ENCODE measurements at places on chromosomes 16 and 17.

- no peak for DNase-seq
These were observed at the start of gene CSHL1 for GRCh38 chr17:63911041-63911635. TSS of gene CSHL1 (minus strand) at chr17:63911258. CDS start at chr17:63911196, 62 bp downstream.

DNA sequence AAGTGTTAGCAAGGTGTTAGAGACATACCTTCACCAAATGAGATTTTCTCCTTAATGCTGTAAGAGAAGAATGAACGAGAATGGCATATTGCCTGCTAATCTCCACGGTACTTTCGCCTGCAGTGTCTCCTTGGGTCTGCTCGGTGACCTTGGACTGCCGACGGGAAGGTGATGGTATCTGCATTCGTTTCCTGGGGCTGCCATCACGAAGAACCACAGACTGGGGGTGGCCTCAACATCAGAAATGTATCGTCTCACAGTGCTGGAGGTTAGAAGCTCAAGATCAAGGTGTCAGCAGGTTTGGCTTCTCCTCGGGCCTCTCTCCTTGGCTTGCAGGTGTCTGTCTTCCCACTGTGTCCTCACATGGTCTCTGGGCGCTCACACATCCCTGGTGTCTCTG lies 86.3 kb upstream of the TNRC6C start:
- no peak for DNase-seq

DNA sequence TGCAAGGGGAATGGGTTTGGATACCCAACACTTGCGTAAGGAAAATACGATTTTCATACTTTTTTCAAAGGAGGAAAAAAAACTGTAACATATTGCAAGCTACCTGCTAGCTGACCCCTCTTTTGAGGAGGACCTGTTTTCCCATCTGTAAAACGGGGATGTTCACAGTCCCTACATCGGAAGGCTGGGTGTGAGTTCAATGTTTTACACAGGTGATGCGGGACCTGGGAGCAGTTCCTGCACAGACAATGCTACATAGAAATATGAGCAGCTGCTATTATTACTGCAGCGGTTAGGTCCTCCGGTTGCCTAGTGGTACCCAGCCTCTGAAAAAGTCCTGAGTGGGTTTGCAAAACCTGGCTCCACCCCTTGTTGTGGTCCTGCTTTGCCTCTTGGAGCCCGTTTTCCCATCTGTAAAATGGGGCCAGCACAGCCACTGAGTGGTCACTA lies 3.5 kb downstream of the SOCS1 start:
- no peak for DNase-seq

DNA sequence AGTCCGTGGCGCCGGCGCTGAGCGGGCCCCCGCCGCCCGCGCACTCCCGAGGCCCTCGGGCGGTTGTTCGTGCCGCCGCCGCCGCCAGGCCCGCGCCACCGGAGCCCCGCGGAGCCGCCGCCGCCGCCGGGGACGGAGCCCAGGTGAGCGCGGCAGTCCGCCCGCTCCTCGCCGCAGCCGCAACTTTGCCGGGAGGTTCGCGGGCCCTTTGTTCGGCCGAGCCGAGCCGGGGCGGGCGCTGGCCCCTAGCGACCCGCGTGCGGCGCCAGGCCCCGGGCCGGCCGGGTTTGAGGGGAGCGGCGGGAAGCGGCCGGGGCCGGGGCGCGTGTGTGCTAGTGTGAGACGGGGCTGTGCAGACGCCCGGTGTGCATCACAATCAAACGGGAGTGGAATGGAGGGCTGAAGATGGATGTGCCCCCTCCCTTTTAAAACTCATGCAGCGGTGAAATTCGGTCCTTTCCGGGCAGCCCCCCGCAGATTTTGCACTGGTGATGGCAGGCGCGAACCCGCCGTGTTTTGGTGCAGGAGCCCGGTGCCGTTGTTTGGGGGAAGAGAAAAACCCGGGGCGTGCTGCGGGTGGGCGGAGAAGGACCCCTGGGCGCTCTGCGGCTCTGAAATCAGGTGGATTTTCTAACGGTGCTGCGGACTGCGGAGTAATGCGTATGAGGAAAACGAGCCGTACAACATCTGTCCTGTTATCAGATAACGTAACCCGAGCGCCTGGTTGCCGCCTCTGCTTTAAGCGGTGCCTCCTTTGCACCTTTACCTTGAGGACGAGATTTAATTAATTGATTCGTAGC lies 823 bp downstream of the TNRC6C start:
- DNase-seq, result peak; percentile 19

GRCh38 chr16:57185446-57185944 lies 344 bp downstream of the PSME3IP1 start:
- no peak for DNase-seq

- DNase-seq, result no peak
These were observed 21.1 kb downstream of the CLUH start for GRCh38 chr17:2690165-2691068.

DNA sequence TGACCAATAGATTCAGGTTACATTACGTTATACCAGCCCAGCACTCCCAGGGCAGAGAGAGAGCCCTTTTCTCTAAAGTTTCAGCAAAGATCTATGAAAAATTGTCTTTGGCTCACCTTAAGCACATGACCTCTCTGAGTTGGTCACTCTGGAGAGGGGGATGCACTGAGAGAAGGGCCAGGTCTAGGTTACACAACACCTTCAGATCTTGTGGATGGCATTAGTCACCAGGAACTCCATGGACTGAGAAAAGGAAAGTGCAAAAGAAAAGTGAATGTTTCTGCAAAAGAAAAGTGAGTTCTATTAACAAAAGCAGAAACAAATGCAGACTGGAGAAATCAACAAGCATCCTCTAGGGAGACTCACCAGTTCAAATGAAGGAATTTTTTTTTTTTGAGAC lies 253.3 kb upstream of the SALL1 start:
- no peak for DNase-seq

- DNase-seq, result no peak
These were observed 543 bp downstream of the ARHGAP23 start for GRCh38 chr17:38428643-38429371.

DNA sequence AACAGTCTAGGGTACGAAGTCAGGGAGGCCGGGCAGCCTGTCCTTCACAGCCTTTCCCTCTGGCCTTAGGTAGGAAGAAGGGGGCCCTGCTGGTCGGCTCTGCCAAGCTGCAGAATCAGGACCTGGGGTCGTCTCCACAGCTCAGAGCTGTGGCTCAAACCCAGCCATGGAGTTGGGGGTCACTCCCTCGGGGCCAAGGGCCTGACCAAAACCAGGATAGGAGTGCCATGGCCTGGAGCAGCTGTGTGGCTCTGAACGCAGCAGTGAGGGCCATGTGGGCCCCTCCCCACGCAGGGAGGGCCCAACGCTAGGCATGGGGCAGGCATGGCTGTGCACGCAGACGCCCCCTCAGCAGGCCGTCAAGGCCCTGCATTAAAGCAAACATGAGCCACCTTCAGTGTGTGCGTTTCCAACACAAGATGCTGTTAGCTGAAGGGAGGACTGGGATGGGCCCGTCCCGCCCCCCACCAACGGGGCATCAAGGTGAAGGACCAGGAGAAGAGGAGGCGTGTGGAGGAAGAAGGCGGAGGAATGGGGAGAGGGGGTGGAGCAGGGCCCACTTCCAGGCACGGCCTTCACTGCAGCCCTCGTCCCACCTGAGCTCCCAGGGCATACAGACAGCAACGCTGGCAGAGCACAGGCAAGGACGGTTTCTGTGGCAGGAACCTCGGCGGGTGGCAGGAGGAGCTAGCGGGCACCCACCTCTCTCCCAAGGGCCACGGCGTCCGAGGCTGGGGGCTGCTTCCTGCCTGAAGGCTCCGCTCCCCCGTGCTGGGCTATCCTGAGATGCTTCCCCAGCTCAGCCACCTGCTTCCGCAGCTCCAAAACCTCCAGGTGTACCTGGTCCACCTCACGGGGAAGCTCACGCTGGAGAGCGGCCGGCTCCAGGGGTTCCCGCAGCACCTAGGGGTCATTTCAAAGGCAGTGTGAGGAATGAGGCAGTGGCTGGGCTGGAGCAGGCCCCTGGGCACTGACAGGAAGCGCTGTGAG lies 55.3 kb downstream of the CCDC57 start:
- no peak for DNase-seq

DNA sequence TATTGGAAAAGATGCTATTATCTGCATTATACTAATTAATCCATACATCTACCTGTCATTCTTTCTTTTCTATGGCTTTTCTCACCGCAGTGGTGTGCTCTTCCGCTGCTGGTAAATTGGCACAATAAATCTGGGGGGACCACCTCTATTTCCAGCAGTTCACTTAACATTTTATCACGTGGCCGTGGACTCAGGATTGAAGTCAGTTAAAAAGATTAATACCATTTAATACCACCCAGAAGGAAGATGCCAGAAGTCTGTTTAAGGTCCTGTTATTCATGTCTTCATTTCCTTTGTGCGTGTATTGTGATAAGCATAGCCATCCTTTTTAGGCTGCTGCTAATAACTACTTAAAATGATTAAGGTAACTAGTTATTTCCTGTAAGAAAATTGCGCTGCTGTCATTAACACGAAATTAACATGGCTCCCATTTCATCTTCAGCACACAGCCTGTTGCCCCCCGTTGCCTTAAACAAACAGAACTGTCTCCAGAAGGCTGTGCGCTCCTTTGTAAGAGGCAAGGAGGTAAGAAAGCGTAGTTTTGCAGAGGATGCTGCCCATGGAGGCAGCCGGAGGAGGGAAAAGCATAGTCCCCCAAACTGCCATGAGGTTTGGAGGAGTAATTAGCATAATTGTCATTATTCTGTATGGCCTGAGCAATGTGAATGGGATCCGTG lies 414.4 kb downstream of the UTP18 start:
- DNase-seq, result no peak

- DNase-seq, result no peak
These were observed 54.9 kb upstream of the WSB1 start for GRCh38 chr17:27239046-27239445.

DNA sequence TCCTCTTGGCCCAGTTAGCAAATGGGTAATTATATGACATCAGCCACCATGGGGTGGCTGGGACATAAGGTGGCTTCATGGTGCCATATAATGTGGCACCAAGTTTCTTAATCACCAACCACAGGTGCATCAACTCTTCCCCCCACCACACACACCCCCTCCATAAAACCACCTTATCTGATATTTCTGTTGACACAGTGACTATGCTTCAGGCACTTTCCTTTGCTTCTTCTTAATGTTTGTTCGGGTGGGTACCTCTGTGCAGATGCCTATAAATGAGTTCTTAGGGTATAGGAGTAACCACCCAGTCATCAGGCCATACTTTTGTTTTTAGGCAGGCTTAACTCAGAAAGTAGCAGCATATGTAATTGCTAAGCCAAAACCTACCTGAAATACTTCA lies 29.5 kb downstream of the RNF43 start:
- DNase-seq, result no peak

GRCh38 chr17:8835106-8835505 lies 32.4 kb downstream of the PIK3R6 start:
- DNase-seq, result no peak

- no peak for DNase-seq
These were observed 66.1 kb downstream of the SMG6 start for GRCh38 chr17:2237521-2237921.

- DNase-seq, result no peak
These were observed 65.3 kb downstream of the METRNL start for GRCh38 chr17:83144421-83145357.

DNA sequence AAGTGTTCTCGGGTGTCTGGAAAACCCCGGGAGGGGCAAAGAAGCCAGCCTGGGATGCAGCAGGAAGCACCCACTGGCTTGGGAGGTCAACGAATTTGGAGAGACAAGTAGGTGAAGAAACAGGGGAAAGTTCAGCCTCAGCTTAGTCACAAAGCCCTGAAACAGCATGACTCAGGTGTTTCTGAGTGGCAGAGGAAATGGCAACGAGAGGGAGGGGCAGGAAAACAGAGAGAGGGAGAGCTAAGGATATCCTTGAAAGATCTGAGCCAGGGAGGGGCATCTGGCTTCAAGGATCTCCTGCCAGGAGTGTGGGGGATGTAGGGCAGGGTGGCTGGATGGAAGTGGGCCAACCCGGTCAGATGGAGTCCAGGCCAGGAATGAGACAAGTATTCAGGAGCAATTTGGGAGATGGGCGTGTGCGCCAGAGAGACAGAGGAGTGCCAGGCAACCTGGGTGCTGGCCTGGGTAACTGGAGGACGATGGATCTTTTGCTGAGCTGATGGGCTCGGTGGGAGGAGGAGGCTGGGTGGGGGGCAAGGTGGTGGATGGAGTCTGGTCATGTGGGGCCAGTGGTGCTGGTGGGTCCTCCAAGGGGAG lies 27.2 kb downstream of the ABCC3 start:
- peak; percentile 84 for DNase-seq

DNA sequence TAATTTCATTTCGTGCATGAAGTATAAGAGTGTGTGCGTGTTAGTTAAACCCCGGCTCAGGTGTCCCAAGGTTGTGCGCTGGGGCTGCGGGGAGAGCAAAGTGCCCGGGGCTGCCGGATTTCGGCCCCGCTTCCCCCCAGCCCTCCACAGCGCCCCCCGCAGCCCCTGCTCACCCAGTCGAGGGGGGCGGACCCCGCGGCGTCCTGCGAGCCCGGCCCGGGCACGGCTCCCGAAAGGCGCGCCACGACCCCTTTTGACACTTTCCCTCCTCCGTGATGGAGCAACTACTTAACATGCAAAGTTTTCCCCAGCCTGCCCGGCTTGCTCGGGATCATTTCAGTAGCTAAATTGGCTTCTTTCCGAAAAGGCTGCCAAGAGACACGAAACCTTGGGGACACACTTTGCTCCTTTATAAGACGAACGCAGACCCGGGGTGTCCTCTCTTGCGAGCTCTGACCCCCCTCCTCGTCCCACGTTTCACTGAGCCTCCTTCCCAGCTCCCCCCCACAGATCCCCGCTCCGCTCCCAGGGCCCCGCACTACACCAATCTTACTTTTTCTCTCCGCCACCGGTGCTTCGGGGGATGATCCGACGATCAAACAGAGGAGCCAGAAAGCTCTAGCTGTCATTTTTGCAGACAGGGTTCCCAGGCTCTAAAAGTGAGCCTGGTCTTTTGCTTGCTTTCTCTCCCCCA lies 552 bp downstream of the C17orf58 start:
- DNase-seq, result peak; percentile 42

All from NCI-H510A treated with DMSO at 0.1 percent for 48 hours (cell line).